ENCODE measurements at places on chromosomes 13 and 19.

DNA sequence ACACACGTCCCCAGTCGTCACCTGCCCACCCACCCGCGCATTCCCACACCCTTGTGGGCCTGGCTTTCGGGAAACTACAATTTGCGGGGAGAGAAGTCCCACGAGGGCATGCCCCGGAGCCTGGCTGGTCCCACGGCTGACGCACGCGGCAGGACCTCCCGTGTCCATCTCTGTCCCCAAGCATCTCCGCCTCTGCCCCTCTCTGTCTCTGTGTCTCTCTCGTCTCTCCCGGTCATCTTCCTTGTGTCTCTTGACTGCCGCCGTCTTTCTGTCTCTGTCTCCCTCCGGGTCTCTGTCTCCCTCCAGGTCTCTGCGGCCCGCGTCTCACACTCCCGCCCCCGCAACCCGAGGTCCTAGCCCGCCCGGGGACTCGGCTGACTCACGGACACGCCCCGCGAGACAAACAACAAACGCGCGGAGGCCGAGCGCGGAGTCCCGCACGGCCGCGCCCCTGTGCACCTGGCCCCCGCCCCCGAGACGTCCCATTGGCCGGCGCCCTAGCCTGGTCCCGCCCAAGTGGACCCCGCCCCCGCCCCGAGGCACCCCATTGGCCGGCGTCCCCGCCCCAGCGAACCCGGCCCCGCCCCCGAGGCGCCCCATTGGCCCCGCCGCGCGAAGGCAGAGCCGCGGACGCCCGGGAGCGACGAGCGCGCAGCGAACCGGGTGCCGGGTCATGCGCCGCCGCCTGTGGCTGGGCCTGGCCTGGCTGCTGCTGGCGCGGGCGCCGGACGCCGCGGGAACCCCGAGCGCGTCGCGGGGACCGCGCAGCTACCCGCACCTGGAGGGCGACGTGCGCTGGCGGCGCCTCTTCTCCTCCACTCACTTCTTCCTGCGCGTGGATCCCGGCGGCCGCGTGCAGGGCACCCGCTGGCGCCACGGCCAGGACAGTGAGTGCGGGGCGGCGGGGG lies at the start of gene FGF22:
Gene FGF22 (plus strand): TSS at position 627 of the 908 bp plus-strand sequence. CDS start 47 bp downstream, at position 674.
- peaks cover 5% of the 10 kb centered on the region for H3K36me3 ChIP-seq
- peak within 1 kb of the TSS; percentile 98 for H3K27ac ChIP-seq
- H3K4me3 ChIP-seq: peak within 1 kb of the TSS; percentile 78
- H3K27me3 ChIP-seq: no peaks in the 10 kb centered on the region

GRCh38 chr13:99979453-99980200 lies 2.0 kb upstream of the ZIC2 start:
- H3K27me3 ChIP-seq: peaks cover 56% of the 10 kb centered on the region
- H3K27ac ChIP-seq: no peak overlapping the region
- no peak for DNase-seq
- peaks cover 44% of the 10 kb centered on the region for H3K36me3 ChIP-seq
- peak overlapping the region; percentile 16 for H3K4me3 ChIP-seq

DNA sequence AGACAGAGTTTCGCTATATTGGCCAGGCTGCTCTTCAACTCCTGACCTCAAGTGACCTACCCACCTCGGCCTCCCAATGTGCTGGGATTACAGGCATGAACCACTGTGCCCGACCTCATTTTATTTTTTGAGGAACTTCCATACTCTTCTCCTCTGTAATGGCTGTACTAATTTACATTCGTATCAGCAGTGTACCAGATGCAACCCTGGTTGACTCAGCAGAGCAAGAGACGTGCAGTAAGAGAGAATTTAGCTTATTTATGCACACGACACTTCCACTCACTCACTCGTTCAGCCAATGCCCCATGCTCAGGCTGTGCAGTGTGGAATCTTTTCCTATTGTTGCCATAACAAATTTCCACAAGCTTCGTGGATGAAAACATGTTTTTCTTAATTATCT lies 6.9 kb downstream of the KIR3DL3 start:
- H3K27ac ChIP-seq: no peak overlapping the region
- no peaks in the 10 kb centered on the region for H3K36me3 ChIP-seq
- H3K4me1 ChIP-seq: no peaks in the 10 kb centered on the region
- no peak for DNase-seq

DNA sequence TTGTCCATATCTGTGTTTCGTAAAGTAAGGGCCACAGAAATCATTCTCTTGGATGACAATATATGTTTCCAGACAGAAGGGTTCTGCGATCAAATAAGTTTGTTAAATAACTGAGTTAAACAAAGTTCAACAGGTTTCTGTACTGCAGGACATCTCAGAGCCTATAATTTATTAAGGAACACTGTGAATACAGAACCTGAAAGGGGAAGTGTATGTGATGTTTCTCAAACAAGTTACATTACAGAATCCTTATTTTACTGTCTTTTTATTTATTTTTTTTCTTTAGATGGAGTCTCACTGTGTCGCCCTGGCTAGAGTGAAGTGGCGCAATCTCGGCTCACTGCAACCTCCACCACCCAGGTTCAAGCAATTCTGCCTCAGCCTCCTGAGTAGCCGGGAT lies 55.4 kb upstream of the GTF2F2 start:
- no peak overlapping the region for H3K27ac ChIP-seq
- no peaks in the 10 kb centered on the region for H3K4me1 ChIP-seq
- no peak overlapping the region for H3K4me3 ChIP-seq
- H3K27me3 ChIP-seq: peaks cover 44% of the 10 kb centered on the region

- no peaks in the 10 kb centered on the region for H3K27me3 ChIP-seq
- H3K4me3 ChIP-seq: no peak overlapping the region
- DNase-seq: no peak
Observed at GRCh38 chr13:53126841-53127245, 98.2 kb downstream of the OLFM4 start.

Measured in central memory CD8-positive, alpha-beta T cell (primary cell).